NCI-H2081 treated with DMSO at 0.1 percent for 48 hours (cell line): ENCODE measurements at places on chromosomes 1 and 21.

- no peak for DNase-seq
Observed at GRCh38 chr1:65360648-65361047, 51.3 kb downstream of the DNAJC6 start.

DNA sequence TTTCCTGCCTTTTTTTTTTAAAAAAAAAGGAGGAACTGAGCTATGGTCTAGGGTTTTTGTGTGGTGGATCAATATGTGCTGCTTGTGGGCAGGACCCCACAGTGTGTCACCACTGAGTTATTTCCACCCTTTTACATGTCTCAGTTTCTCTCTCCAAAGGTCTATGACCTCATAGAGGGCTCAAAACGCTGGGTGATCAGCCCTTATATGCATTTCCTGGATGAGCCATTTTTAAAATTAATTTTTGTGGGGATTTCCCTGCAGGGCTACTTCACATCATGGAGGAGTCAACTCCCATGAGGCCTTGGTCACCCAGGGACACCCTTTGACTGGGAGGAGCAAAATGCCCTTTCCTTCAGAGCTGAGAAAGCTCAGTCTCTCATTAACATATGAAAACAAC, 20.7 kb upstream of the HAO2 start:
- DNase-seq = no peak

DNA sequence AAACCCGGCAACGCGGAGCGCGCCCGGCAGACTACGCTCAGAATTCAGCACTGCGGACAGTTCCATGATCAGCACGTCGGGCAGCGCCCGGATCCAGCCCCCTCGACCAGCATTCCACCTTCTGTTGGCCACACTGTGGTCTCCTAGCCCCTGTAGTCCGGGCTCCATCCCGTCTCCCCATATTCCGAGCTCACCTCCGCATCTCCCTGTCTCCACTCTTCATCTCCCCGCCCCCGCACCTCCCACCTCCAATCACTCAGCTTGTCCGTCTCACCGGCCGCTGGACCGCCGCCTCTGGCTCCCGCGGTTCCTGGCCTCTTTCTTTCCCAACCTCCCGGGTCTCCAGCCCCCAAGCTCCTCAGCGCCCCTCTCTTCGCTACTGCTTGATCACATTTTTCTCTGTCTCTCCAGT, 500 bp downstream of the EPHA10 start:
- no peak for DNase-seq

DNA sequence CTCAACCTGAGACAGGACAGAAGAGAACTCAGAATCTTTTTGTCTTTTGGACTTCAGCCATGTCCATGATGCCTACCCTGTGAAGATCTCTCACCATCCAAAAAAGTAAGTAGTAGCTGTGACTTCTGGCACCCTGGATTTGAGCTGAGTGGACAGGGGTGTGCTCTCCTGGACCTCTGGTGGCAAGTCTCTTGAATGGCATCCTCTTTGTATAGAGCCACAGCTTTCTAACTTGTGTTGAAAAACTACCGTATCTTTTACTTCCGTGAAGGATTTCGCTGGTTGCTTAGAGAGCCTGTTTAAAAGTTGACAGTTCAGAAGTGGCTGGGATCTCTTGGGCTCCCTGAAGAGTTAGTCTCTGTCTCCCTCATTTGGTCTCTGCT, 1.8 kb downstream of the MFN2 start:
- DNase-seq = no peak

DNA sequence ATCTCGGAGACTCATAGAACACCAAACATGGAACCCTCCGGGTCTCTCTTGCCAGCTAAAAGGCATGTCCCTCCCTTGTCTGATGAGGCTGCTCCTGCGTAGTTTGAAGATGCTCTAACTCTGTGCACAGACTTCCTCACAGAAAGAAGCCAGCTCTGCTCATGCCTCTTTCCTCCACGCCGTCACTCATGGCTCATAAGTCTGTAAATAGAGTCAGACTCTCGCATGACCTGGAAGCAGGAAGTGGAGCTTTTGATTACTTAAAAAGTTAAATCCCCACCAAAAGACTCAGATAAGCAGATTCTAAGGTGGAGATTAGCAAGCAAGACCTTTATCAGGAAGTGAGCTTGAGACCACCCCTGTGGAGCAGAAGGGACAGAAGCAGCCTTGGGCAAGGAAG, 171.6 kb downstream of the TRIM33 start:
- DNase-seq = no peak

DNA sequence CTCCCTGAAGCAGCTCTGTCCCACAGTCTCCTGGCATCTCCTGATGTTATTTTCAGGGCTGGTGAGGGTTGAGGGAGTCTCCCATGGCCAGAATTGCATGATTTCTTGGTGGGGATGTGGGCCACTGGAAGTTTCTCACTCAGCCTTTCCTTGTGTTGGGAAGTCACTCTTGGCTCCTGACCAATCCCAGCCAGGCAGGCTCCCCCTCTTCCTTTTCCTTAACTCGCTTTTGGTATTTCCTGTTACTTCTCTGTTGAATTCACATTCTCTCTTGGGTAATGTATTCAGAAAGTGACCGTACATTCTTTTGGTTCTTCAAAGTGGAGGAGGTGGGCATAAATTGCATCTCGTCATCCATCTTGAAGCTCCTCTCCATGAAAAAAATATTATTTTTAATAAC, 135.7 kb downstream of the PCBP3 start:
- DNase-seq = no peak

DNA sequence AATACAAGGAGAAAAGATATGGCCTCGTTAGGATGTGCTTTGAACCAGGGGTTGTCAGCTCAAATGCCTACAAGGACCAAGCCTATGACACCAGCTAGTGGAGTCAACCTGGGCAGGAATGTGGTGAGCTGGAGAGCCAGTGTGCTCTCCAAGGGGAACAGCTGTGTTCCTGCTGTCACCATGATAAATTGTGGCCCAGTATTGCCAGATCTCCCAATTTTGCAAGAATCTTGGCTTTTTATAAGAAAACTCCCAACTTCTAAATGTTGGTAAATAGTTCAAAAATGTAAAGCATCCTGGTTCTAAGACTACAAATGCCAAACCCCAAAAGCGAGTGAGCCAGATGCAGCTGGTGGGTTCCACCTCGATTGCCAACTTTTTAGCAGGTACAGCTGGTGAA, 391.1 kb downstream of the PLPP3 start:
- DNase-seq = no peak

DNA sequence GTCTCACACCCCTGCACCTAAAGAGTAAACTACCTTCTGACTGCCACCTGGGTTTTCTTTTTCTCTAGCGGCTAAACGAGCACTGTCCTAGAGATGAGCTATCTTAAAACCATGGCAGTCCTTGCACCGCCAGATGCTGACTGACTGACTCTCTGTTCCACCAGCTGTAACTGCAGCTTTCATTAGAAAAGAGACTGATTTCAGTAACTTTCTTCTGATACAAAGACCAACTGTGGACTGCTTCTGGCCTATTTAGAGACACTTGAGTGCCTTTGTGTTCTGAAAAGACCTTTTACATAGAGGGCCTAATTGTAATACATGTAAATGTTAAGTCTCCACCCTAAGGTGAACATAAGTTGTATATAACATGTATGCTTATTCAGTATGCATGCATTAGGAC, 152.5 kb downstream of the DISC1 start:
- DNase-seq = no peak

DNA sequence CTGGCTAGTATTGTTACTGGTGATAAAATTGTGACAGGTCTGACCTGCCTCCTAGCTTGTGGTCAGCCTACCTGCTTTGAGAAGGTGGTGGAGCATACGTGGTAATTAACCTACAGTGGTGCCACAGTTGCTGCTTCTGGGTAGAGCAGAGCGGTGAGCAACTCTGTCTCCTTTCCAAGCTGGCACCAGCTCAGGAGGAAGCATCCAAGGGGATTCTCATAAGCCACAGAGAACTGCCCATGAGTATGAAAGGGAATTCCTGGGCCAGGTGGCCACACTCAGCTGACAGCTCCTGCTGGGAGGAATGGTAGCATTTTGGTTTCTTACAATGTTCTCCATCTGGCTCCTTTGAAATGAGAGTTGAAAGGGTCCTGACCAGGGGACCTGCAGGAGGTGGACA, 39.4 kb downstream of the ATP2B4 start:
- no peak for DNase-seq

DNA sequence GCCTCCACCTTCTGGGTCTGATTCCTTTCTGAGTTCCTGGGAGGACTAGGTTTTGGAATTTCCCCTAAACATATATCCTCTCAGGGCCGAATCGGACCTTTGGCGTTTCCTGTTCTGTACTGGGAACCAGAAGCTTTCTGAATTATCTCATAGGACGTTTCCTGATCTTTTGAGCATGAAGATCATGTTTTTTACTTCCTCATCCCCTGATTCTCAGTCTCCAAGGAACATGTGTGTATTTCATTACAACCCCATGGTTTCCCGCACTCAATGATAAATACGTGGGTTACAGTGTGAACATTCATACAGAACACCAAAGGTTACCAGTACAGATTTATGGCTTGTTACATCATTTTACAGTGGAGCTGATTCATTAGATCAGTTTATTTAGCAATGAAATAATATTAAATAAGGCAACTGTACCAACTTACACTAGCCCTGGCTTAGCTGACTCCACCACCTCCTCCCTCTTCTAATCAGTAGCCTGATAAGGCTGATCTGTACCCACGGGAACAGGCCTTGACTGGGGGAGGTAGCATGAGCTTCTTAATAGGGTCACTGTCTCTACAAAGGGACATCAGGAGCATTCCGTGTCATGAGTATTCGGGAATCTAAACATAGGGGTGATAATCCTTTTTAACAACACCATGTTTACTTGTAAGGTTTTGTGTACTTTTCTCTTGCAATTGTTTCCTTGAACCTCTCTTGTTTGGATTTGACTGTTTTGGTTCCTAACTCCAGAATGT, 57.8 kb upstream of the ERRFI1 start:
- DNase-seq = no peak

- DNase-seq = no peak
Observed at GRCh38 chr21:29627905-29628304, 311.9 kb downstream of the GRIK1 start.

- no peak for DNase-seq
Observed at GRCh38 chr1:154857441-154858215, 12.5 kb downstream of the KCNN3 start.

- no peak for DNase-seq
Observed at GRCh38 chr1:112676543-112676942, 2.1 kb downstream of the MOV10 start.

- DNase-seq = no peak
Observed at GRCh38 chr1:113452921-113453770, 62.8 kb downstream of the MAGI3 start.

DNA sequence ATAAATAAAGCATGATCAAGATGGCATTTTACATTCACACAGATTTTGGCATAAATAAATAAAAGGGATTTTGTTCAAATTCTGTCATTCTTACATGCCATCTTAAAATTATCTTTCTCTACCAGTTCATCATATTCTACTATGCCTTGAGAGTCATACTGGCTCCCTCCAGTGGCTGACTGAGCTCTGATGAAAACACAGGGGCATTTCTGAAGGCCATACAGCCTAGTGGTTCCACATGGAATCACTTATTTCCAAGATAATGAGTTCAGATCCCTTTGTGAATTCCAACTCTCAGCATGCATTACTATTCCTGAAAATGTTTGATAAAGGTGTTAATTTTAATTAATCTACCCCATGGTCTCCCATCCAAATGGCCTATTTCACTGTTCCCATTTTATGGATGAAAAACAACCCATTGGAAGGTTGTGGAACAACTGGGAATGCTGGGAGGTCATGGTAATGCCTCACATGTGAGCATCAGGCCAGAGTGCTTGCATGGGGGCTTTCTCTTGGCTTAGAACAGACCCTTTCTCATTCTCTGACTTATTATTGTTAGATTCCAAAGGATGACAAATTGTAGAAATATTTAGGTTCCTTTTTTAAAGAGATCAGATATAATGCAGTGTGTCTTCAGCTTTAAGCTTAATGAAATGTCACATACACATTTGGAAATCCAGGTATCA, 622.4 kb upstream of the PKN2 start:
- no peak for DNase-seq

DNA sequence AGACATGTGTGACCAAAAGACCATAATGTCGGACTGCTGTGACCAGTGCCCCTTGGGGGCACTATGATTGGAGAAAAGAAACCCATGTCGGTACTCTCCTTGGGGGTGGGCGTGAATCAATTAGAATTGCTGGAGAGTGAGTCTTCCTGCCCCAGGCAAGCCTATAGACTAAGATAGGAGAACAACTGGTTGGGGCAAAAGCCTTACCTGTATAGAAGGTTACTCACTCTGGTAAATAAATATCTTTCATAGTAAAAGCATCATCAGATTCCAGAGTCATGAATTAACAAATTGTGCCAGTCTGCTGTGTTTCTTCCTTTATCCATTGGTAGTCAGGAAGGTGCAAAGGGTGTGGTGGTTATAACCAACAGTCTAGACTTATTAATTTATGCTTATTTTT, 2.9 kb upstream of the PTGFRN start:
- DNase-seq = no peak

DNA sequence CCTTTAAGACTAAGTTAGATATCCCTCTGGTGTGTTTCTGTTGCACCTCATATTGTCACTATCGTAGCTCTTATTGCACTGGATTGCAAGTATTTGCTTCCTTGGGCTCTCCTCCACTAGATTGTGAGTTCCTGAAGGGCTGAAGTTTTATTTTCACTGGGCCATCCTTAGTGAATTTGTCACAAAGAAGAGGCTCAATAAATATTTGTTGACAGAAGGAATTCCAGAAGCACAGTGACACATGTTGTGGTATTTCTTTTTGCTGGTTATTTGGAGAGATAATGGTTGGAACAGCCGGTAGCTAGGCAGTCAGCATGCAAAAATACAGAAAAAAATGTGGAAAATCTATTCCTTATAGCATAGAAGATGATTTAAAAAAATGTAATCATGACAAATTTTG, 129.9 kb upstream of the ZRANB2 start:
- no peak for DNase-seq
